ENCODE measurements at places on chromosomes 6 and 20.

DNA sequence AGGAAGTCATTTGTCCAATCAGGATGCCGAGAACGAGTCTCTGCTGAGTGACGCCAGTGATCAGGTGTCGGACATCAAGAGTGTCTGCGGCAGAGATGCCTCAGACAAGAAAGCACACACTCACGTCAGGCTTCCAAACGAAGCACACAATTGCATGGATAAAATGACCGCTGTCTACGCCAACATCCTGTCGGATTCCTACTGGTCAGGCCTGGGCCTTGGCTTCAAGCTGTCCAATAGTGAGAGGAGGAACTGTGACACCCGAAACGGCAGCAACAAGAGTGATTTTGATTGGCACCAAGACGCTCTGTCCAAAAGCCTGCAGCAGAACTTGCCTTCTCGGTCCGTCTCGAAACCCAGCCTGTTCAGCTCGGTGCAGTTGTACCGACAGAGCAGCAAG, 281.5 kb downstream of the TSHZ2 start:
- DNase-seq: no peak

DNA sequence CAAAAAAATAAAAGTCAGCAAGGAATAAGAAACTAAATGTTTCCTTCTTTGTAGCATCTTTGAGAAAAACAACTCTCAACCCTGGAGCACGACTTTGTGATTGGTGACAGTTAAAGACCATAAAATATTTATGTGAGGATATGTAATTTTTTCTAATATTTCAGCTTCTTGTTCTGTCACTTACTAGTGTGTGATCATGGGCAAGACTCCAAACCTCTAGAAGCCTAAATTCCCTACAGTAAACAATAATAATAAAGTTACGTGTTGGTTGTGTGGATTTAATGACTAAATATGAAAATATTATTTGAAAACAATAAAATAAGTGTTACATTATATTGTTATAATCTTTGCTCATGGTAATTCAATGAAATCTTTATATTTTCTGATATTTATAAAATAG, 735.6 kb upstream of the MARCKS start:
- no peak for DNase-seq

DNA sequence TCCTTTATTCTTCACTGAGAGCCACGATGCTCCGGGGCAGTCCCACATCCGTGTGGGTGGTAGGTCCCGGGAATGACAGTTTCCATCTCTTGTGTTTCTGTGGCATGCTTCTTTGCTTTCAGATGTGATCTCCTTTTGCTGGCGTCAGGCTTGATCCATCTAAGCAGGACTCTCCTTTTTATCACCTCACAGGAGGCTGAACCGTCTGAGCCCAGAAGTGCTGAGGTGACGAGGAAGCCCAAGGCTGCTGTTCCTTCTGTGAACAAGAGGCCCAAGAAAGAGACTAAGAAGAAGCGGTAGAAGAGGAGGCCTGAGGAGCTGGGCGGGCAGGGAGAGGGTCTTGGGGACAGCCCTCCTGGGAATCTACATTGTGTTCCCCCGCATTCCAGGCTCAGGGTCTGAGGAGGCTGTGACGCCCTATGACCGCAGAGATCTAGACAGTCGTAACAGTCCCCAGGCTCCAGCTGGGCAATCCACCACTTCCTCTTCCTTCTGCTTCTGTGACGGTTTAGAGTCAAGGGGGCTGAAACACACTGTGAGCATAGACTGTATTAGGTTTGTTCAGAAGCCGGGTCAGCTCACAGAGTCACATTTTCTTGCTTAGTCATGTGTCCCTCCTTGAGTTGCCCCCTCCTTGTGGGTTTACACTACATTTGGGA, 26.8 kb downstream of the MANBAL start:
- no peak for DNase-seq

DNA sequence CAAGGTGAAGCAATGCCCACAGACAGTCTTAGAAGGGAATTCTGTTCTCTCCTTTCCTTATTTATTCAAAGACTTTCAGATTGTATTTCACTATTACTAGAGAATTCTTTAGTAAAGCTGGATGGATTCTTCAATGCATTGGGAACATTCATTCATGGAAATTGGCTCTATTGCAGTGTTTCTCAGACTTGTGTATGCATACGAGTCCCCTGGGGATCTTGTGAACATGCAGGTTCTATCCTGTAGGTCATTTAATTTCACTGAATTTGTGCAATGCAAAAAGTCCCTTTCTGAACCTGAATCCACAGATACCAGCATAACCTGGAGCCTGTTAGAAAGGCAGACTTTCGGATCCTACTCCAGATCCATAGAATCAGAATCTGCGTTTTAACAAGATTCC, 160.9 kb upstream of the AHI1 start:
- DNase-seq: no peak

DNA sequence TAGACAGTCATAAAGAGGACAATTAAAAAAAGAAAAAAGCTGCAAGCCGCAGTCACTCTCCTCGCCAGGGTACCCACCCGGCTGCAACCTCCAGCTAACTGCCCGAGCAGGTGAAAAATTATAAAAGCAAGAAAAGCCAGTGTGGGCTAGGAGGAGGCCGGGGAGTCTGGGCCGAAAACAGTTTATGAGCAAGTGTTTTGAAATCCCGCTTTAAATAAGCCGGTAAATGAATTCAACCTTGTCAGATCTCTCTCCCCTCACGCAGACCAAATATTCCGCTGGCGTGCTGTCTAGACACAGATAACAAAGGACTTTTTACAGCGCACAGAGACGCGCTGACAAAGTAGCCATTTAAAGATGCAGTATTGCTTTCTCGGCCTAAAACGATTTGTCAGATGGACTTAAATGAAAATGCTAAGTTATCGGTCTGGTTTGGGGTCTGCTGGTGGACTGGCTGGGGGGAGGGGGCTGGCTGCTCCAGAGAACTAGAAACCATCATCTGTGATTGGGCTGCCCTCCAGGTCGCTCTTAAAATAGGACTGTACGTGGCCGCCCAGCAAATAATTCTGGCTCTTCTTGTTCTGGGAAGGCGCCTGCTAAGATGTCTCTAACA, 24.6 kb downstream of the PMEPA1 start:
- no peak for DNase-seq

GRCh38 chr20:14622796-14623195, 285.4 kb upstream of the FLRT3 start:
- DNase-seq: no peak

- no peak for DNase-seq
Measured at GRCh38 chr20:41089555-41089954, 47.8 kb upstream of the PLCG1 start.

DNA sequence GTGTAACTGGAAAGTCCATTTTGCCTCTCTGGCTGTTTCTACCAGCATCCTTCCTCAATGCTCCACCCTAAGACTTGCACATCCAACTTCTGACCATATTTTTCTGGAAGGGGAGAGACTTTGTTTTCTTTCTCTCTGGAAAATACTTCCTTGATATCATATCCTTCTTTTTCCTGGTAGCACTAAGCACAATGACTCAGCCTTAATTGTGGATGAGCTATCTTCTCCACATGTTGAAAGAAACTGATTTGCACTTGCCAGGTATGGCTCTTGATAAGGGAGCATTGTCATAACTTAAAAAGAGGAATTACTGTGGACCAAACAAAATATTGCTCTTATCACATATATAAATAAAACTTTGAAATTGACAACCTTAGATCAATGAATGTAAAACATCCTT, 30.1 kb upstream of the IBTK start:
- no peak for DNase-seq

- DNase-seq: no peak
Measured at GRCh38 chr6:92201618-92202017, 1217.7 kb downstream of the EPHA7 start.

DNA sequence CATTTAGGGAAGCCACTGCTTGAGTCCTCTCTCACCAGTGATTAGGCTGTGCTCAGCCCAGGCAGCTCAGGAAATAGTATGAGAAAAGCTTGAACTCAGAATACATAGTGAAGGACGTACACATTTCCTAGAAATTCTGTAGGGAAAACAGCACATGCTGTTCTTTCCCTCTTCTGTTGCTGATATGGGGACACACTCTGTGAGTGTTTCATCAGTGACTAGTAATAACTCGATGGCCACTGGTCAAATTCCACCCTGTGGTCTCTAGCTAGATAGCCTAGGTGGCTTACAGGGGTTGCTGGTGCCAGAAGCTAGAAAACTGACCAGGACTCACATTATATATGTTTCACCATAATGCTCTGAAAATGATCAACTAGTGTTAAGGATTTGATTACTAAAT, 259.8 kb upstream of the SOX4 start:
- no peak for DNase-seq

- no peak for DNase-seq
Measured at GRCh38 chr6:70819646-70820045, 137.2 kb downstream of the B3GAT2 start.

GRCh38 chr6:93036835-93037234, 382.5 kb downstream of the EPHA7 start:
- DNase-seq: no peak

DNA sequence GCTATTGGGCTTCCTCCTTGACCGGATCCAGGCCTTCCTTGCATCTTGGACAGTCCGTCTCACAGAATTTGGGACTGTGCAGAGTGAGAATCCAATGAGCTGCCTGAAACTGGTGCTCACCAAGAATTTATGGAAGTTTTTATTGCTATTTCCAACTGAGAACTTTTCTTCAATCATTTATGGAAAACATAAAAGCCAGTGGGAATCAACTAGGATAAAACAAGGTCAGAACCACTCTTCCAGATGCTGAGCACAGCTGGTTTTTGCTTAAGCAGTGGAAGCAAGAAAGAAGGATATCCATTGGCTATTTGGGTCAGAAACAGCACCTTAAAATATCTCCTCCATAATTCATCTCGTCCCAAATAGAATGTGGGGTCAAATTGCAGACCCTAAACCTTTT, 74.2 kb downstream of the CD83 start:
- no peak for DNase-seq

DNA sequence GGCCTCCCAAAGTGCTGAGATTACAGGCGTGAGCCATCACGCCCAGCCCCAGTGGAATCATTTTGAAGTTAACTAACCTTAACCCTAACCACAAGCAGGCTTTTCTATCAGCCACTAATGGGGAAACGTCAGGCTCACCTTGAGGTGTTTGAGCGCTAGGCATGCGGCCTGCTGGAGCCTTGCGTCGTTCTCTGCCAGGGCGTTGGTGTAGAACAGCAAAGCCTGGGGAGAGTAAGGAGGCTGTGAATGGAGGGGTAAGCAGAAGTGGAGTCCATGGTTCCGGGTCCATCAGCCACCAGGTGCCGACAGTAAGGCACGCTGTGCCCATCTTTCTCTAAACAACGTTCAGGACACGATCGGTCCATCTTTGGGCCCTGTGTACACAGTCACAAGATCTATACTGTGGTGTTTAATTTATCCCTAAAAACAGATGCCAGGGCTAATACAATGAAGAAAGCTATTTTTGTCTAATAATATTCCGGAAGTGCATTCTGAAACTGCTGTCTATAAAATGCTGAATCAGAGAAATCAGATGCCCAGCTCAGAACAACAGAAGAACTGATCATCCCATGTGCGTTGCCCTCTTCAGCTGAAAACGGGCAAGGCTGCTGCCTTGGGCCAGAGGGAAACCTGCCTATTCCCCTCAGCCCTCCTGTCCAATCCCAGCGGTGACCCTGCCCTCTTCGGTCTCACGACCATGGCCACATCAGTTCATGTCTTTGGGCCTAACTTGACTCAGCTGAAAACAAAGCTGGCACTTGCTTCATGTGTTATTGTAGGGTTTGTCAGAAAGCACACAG, 79.6 kb downstream of the PTPN1 start:
- DNase-seq: no peak

DNA sequence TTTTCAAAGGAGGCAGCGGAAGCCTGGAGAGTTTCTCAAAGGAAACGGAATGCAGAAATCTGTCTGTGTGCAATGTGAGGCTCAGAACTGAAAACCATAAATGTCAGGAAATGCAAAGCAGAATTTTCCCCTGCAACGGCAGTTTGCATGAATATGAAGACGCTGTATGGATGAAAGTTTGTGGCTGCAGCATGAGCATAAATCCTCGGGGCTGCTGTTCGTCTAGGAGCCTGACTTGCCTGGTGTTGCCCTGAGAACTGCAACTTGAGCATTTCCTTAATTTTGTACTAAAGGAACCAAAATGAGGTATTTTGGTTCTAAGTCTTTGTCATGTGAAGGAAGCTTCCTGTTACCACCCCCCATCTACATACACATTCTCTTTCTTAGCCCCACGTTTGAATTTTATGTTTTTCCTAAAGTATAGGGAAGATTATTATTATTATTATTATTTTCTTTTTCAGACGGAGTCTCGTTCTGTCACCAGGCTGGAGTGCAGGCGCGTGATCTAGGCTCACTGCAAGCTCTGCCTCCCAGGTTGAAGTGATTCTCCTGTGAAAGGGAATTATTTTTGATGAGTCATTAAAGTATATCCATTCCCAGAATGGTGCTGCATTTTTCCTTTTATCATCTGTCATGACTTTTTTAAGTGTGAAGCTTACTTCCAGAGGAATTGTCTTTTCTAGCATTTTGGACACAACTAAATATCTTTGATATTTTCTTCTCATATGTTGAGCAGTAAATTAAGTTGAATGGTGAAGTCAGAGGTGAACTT, 33.1 kb downstream of the MTHFD1L start:
- no peak for DNase-seq

DNA sequence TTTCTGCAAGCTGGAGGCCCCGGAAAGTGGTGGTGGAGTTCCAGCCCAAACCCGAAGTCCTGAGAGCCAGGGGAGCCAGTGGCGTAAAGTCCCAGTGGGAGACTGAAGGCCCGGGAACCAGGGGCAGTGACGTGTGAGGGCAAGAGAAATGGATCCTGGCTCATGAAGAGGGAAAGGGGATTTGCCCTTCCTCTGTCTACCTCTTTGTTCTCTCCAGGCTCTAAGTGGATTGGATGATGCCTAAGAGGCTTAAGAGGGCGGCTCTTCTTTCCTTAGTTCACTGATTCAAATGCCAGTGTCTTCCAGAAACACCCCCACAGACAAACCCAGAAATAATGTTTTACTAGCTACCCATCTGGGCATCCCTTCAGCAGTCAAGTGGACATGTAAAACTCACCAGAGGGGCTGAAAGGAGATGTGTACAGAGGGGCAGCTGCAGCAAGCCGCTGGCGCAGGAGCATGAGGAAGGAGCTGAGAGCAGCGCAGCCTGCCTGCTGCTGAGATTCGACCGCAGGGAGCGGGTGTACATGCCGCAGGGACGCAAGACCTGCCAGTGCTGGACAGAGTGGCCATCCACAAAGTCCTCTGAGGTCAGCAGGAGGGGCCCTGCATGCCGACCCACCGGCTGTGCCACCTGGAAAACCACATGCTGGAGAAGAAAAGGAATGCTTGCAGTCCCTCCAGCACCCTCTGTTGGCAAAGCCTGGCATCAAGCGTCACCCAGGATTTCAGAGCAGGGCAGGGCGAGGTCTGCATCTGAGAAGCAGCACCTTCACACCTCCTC, 29.5 kb downstream of the CDYL start:
- peak; percentile 32 for DNase-seq

DNA sequence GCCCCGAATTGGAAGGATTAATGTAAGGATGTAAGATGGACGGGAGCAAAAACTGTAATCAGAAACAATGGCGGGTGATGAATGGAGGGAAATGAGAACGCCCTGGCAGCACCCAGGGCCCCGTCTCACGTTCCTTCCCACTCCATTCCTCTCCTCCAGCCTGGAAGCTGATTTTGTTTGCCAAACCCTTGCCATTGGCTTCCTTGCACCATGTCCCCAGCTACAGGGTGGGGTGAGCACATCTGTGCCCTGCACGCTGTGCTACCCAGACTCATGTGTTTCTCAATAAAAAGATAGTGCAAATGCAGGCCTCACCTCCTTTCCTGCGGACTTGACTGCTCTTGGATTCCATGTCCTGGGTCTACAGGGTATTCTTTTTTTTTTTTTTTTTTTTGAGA, 26.7 kb downstream of the SCP2D1 start:
- DNase-seq: no peak
